ENCODE measurements at places on chromosomes 12 and 14. TPM values are rescaled to one million over a fixed set of nuclear protein-coding genes. Genes with fewer than 3 reads are reported as not detected.

The FGF6 gene
- total RNA-seq, result not detected

DNA sequence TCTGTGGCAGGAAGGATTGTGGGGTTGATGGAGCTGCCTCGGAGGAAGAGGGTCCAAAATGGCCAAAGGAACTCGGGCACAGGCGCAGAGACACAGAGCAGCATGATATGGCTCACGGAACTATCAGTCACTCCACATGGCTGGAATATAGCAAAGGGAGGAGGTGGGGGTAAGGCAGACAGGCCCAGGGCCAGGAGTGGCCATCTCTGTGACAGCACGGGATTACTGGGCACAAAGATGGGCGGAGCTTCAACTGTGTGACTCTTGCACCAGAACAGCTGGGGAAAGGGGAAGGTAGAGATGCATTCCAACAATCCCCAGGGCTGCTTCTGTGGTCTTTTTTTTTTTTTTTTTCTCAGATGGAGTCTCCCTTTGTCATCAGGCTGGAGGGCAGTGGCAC is 24.8 kb upstream of the EML1 start:
- DNase-seq, result no peak

DNA sequence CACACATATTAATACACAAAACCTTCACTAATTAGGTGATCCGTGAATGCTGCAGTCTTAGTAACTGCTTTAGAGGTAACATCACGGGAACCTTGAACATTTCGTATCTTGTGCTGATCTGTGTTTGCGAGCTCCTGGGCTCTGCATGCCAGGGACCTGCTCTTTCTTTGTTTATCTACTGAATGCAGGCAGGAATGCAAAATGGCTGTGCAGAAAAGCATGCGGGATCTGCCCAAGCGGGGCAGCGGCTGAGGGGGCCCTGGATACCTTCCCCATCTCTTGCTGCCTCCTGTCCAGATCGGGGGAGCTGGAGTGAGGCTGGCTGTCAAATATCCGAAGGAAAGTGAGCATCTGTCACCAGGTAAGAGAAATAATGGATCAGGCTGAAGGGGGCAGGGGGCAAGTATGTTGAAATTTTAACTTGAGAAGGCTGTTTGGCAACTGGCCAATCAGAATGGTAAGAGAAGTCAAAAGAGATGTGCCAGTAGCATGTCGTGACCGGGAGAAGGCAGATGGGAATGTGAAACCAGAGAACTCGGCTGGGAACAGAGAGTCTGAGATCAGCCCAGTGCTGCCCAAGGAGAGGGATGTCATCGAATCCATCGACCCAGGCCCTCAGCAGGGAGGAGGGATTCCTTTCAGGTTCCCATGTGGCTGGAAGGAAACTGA is 191.4 kb downstream of the TTC7B start:
- no peak for DNase-seq

GRCh38 chr12:92654929-92655328 is 47.9 kb upstream of the PLEKHG7 start:
- no peak for DNase-seq

DNA sequence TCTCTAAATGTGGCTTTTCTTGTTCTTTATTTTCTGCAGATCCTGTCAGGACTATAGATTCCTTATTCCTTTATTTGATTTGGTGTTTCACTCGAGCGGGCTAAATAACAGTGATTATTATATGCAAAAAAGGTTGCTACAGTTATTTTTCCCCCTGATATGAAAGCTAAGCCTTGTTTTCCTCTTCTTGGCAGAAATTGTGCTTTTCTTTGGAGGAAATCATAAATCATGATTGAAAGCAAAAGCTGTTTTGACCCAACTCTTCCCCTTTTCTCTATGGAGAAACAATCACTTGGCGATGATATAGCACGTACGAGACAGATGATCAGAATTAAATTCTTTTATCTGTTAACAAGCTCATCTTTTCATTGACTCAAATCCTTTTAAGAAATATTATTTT is 31.4 kb downstream of the PPFIBP1 start:
- no peak for DNase-seq

The SLC25A21 gene
- total RNA-seq, result 0.38 TPM

Measured in lower lobe of right lung (tissue), 2 donors.